ENCODE measurements at places on chromosomes 2 and 18. TPM values are rescaled to one million over a fixed set of nuclear protein-coding genes. Genes with fewer than 3 reads are reported as not detected.

The C2orf66 gene
- total RNA-seq = 0.23 TPM

GRCh38 chr2:64934530-64934929 lies 54.7 kb upstream of the SLC1A4 start:
- H3K27me3 ChIP-seq = peaks cover 21% of the 10 kb centered on the region
- H3K4me3 ChIP-seq = no peak overlapping the region
- H3K4me1 ChIP-seq = no peaks in the 10 kb centered on the region

The ANKRD53 gene
- total RNA-seq = 1.2 TPM

The KDSR gene
- 35.7 TPM for total RNA-seq

The TMEM127 gene
- total RNA-seq = 28.8 TPM

The GCG gene
- 0.27 TPM for total RNA-seq

DNA sequence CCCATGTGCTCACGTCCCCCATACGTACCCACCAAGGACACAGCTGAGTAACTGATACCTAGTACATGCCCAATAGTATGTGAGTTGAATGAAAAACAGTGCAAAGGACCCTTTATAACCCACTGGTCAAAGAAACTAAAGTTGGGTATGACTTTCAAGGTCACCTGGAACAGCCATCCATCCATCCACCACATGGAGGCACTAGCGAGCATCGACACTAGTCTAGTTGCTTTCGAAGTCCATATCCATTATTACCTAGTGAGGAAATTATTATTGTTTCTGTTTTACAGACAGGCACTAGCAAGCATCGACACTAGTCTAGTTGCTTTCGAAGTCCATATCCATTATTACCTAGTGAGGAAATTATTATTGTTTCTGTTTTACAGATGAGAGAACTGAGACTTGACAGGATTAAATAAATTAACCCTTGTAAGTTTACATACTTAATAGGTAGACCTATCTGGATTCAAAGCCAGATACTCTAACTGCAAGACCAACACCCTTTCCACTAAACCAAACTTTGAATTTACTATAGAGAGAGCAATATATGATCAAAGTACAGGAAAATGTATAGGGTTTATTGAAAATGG lies 233.7 kb downstream of the METTL4 start:
- H3K27ac ChIP-seq = no peak overlapping the region
- H3K4me3 ChIP-seq = no peak overlapping the region
- DNase-seq = peak; percentile 30

DNA sequence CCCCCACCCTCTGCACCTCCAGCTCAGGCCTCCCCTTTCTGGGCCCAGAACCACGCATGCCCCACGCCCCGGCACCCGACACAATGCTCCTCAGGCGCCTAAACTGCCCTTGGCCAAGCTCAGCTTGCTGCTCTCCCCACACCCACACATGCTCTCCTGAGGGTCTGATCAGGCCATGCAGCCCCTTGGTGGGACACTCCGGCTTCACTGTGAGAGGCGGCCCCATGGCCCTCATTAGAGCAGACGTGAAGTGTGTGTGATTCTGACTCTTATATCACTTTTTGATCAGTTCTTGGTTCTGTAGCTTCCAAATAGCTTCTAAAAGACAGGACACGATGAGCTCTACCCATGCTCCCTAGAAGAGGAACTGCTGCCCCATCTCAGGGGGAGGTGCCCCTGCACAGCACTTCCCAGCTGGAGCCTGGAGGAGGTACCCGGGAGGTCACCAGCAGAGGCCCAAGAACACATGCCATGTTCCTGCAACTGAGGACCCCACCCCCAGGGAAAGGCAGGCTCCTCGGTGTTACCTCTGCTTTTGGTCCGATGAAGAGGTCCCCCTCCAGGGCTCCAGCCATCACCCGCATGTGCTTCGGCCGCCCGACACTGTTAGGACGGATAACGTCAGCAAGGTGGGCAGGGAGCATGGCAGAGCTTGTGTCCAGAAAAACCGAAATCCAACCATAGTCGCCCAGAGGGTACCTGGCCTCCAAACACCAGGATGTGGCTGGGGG lies 3.6 kb downstream of the ACTR1B start:
- peak overlapping the region; percentile 57 for H3K27ac ChIP-seq
- peaks cover 32% of the 10 kb centered on the region for H3K4me1 ChIP-seq
- H3K36me3 ChIP-seq = peaks cover 10% of the 10 kb centered on the region

The TCF23 gene
- total RNA-seq = not detected

GRCh38 chr2:170375192-170375591 lies 197.2 kb downstream of the MYO3B start:
- H3K27me3 ChIP-seq = peaks cover 46% of the 10 kb centered on the region
- H3K27ac ChIP-seq = no peak overlapping the region
- H3K36me3 ChIP-seq = no peaks in the 10 kb centered on the region

DNA sequence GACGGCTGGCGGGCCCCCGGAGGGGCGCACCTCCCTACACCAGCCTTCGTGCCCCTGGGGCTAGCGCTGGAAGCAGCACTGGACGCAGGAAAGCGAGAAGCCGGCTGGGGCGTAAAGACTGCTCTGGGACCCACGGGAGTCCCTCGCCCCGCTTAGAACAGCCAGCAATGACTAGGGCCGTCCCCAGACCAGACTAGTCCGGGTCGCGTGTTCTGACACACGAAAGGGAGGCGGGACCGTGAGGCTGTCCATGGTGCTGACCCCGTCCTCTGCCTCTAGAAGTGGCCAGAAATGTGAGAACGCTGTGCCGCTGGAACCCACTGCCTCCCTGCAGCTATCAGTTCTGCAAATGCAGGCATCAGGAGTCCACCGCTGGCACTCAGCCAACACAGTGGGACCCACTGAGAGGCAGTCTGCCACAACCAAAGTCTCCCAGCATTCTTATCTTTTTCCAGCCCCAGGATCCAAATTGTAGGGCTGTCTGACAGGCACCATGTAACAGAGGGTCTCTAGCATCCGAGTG lies at the start of gene UCN:
Gene UCN (minus strand): TSS at position 87 of the 523 bp plus-strand sequence. CDS start 550 bp downstream, outside the sequence.
- peak within 1 kb of the TSS; percentile 41 for H3K4me3 ChIP-seq

- no peaks in the 10 kb centered on the region for H3K4me1 ChIP-seq
- H3K36me3 ChIP-seq = no peaks in the 10 kb centered on the region
- no peak overlapping the region for H3K4me3 ChIP-seq
- no peak overlapping the region for H3K27ac ChIP-seq
- no peaks in the 10 kb centered on the region for H3K27me3 ChIP-seq
These were observed 205.5 kb upstream of the FSHR start for GRCh38 chr2:49359721-49360406.
